ENCODE measurements at places on chromosomes 11 and 22.

DNA sequence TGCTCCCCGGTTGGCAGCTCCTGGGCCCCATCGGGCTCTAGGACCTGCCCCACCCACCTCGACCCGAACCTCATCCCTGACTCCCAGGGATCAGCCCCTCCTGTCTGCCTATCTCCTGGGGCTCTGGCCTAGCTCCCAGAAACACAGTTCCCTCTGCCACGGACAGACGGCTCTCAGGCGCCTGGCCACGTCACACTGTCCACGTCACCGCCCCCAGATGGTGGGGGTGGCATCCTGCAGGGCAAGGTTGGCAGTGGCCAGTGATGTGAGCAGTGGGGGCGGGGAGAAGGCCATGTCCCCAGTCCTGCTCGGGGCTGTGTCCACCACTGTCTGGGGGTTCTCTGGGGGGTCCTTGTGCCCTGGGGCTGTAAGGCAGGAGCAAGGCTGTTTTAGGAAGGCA lies 29.2 kb downstream of the SYT7 start:
- DNase-seq: no peak

DNA sequence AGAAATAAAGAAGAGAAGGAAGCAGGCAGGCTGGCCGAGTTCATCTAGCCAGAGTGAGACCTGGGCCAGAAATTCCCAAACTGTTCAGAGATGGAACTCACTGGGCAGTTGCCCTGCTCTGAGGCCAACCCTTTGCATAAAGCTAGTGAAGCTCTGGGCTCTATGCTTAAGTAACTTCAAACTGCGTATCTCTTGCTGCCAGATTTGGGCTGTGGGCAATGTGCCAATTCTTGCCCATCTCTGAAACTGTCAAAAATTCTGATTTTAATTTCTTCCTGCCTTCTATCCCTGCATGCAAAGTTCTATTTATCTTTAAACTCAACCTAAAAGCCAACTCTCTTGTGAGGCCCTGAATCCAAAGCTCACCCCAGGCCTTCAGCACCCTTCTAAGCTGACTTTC lies 36.2 kb upstream of the HEPHL1 start:
- DNase-seq: no peak

DNA sequence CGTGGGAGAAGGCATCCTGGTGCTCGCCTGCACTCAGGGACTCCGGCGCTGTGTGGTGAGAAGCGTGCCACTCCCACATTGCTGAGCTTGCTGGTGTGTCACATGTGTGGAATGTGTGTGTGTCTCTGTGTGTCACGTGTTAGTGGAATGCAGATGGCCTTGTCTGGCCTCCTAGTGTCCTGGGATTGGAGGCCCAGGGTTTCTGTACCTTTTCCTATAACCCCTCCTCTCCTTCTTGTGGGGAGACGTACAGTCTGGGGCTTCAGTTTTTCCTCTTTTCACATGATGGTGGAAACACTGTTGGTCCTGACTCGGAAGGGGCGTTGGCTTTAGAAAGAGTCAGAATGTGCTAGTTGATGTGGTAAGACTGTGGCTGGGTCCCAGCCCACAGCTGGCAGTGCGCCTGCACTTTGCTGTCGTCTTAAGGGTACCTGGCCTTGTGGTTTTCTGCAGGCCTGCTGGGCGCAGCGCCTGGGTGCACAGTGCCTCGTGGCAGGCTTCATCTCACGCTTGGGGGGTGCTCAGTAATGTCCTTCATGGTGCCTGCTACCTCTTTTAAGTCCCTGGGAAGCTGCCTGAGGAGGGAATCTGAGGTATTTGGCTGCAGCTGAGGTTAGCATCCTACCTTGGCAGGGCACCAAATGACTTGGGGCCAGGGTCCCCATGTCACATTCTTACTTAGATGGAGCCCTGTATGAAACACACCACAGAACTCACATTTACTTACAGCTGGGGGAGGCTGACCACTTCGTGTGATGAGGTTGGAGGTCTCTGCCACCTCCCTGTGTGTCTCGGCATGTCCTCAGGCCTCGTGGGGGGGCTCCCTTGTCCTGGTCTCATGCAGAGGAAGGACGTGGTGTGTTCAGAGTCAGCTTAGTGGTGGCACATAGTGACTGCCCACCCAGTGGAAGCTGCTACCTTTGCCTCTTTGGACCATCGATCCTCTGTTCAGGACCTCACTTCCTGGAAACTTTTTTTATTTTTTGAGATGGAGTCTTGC lies 61.9 kb downstream of the MED15 start:
- DNase-seq: peak; percentile 53

DNA sequence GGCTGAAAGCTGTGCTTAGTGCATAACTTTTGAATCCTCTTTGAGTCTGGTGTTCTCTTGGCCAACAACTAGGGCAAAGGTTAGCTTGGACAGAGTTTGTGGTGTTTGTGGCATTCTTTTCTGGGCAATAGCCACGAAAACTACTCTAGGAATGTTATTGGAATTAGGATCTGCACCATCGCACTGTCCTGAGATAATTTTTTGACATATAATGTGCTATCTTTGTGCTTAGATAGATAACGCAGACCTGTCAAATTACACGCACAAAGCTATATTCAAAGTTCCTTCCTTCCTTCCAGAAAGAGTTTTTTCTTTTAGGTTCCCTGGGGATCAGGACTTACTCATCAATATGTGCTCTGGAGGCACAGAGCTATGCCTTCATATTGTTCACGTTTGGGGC lies 166.8 kb upstream of the MTMR2 start:
- no peak for DNase-seq

DNA sequence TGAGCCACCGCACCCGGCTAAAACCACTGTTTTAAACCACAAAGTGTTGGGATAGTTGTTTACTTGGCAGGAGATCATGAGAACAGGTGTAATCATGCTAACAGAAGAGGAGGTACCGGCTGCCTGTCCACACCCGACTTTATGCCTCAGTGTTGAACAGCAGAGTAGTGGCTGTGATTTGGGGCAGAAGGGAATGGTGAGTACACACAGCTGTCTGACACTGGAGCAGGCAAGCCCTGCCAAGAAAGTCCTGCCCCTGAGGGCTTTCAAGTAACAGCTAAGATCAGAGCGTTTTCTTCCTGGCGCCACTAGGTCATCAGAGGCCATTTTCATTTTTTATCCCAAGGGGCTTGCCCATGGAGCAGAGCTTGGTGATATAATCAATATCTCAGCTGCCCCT lies 8.1 kb downstream of the CDKN1C start:
- DNase-seq: no peak

- no peak for DNase-seq
Measured at GRCh38 chr11:5266609-5267008, 3.1 kb downstream of the HBE1 start.

GRCh38 chr11:47302853-47303252 lies 32.9 kb downstream of the MADD start:
- DNase-seq: no peak

DNA sequence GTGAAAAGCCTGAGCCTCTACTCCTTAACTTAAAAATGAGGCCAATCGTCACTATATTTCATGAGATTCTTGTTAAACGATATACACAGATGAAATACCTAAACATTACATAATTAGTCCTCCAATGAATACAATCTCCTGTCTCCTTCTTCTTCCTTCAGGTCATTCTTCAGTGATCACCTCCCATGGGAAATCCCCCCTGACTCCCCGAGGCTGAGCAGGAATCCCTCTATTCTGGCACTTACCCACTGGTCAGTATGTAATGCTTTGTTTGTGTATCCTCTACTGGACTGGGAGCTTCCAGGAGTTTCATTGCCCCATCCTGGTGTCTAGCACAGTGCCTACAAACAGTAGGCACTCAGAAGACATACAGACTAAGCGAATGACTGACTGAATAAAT lies 52.3 kb downstream of the RAB38 start:
- no peak for DNase-seq

DNA sequence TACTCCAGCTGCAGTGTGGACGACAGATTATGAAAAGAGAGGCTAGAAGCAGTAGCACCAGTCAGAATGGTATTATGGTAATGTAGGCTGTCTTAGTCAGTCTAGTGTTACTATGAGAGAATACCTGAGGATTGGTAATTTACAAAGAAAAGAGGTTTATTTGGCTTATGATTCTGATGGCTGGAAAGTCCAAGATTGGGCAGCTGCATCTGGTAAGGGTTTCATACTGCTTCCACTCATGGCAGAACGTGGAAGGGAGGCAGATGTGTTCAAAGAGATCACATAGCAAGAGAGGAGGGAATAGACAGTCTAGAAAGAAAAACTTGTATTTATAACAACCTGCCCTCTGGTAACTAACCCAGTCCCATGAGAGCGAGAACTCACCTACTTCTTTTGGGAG lies 77.3 kb upstream of the NAV2 start:
- DNase-seq: no peak
